ENCODE measurements at places on chromosomes 11 and 22.

- DNase-seq, result no peak
These were observed 42.8 kb upstream of the HSPA8 start for GRCh38 chr11:123104697-123105096.

GRCh38 chr11:71108013-71108865 is 144.1 kb downstream of the SHANK2 start:
- no peak for DNase-seq

DNA sequence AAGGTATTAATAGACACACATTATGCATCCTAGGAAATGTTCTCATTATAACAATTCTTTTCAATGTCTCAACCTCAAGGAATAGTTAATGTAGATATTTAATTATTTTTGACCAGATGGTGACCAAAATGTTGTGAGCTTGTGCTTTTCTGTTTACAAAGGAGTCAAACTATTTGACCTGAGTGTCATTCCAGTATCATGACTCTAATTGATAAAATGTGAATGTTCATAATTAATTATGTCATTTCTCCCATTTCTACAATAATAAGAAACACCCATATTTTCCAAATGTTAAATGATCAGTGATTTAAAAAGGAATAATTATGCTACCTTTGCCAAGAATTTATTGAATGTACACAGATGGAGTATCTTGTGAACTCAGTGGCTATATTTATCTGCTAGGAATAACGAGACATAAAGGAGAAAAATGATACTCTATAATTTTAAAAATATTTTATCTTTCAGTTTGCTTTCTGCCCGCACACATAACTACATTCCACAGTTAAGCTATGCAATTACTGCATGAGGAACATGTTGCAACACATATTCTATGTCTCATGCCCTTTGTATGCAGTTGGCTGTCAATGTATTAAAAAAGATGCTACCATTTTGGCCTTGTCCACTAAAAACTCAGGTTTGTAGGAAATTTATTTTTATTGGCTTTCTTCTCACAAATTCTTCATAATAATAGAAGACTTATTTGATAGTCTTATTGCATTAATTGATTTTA is 376.7 kb upstream of the CCDC179 start:
- no peak for DNase-seq

DNA sequence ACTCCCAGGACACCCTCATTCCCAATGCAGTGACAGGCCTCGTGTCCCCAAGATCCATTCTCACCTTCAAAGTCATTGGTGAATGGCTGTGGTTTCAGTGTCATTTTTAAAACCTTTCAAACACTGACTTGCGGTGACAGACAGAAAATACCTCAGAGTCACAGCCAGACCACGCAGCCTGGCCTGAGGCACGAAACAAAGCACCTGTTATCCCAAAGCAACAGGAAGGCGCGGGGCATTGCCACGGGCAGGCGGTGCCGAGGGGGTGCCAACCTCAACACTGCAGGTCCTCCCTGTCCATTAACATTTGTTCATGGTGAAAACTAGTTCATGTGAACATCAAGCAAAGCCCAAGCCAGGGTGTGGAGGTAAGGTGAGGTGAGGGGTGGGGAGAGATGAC is 38.2 kb downstream of the RPUSD4 start:
- DNase-seq, result no peak

GRCh38 chr11:130124096-130124495 is 35.5 kb upstream of the ST14 start:
- no peak for DNase-seq

- DNase-seq, result no peak
These were observed at the start of gene SHISA8 for GRCh38 chr22:41915035-41915785. SHISA8 (minus strand) TSS chr22:41915074; CDS start chr22:41914667, 407 bp downstream.

GRCh38 chr22:27792452-27793161 is 8.9 kb downstream of the MN1 start:
- no peak for DNase-seq

DNA sequence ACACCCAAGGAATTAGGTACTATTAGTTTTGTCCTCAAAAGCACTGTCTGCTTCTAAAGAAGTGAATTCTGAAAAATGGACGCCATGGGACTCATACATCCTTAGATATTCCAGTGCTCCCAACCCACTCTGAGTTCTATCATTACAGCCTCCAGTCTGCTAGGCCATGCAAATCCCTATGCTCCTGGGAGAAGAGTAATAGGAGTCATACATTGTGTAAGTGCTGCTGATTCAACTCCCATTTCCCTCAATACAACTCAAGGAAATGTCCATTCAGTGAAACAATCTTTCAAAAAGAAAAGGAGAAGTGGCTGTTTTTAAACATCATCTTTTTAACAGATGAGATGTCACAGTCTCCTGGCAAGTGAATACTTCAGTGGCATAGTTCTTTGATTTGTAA is 590.2 kb upstream of the LRRC4C start:
- no peak for DNase-seq

GRCh38 chr11:127592371-127592770 is 591.8 kb upstream of the KIRREL3 start:
- no peak for DNase-seq

- DNase-seq, result no peak
These were observed 101.1 kb downstream of the GRIK4 start for GRCh38 chr11:120612513-120613263.

GRCh38 chr11:131331546-131331945 is 38.9 kb upstream of the NTM start:
- no peak for DNase-seq
